ENCODE measurements at places on chromosomes 2 and 18.

GRCh38 chr18:57754577-57755338 is 48.4 kb downstream of the ATP8B1 start:
- DNase-seq: no peak

GRCh38 chr2:236078297-236079255 is 89.6 kb downstream of the GBX2 start:
- no peak for DNase-seq

DNA sequence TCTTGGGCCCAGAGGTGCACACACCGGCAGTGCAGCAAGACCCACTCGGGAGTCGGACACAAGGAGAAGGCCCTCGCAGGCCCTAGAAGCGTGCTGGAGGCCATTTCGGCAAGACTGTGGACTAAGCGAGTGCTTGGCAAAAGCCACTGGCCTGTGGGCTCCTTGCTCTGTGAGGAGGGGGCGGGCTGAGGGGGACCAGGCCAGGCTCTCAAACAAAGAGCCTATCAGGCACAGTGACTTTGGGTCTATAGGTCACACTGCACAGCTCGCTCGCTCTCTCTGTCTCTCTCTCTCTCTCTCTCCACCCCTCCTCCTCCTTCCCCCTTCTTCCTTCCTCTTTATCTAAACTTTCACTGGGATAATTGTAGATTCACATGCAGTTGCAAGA is 23.6 kb upstream of the ZCCHC2 start:
- DNase-seq: no peak

DNA sequence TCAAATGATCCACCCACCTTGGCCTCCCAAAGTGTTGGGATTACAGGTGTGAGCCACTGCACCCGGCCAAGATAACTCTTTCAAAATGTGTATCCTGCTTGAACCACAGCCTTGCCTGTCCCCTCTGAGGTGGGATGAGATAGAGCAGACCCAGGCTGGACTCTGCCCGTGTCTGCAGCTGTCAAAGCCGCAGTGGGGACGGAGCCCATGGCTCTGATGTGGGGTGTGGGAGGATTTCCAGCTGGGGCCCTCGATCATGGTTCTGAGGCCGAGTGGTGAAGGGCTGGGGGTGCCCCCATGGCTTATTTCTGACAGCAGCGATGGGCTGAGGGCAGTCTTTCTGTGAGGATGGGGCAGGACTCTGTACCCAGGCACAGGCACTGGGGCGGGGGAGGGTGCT is 104.5 kb downstream of the DGKD start:
- no peak for DNase-seq

DNA sequence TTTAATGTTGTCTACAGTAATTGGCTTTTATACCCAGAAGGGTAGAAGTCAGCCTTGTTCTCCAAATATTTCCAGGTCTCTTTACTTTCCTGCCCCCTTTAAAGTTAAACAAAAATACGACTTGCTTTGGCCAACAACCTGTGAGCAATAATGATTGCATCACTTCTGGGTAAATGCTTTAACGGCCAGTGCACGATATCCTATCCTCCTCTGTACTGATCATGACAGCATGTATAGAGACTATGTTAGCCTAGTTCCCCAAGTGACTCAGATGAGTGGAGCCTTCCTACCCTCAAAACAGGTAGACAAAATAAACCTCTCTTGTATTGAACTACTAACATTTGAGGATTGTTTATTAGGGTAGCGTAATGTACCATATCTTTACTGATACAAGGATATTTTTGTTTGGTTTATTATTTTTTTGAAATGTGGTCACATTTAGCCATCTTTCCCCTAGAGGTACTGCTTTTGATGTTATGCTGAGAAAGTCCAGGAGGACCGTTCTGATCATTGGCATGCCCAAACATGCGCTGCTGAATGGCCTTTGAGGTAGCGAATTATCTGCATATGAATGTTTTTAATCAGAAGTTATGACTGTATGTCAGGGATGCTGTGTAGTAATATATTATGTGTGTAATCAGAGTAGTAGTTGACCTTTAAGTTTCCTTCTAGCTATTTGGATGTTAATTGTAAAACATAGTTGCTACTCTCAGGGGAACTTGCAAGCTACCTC is 262.6 kb upstream of the DCC start:
- no peak for DNase-seq

DNA sequence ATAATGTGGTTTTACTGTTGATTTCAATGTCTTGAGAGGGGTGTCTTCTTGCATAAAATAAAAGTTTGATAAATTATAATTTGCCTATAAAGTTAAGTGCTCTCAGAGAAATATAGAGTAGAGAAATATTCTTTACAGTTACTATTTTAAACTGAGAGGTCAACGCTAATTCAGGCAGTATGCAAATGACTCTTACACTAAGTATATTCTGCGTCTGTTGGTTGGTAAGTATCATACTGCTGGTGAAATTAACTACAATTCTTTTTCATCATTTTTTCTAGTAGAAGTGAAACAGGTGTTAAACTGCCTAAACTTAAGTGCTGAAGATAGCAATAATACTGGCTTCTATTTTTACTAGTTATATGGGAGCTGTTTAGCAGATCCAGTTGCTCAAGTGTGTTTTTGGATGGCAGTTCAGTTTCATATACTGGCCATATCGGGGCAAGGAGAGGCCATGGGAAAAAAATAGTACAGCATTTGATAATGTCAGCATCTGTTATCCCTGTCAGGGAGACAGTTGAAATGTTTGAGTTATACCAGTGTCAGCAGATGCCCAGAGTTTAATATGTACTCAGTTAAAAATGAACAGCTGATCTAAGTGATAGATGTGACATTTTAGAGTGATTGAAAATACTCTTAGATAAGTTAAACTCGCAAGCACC is 86.2 kb downstream of the MIB1 start:
- no peak for DNase-seq

GRCh38 chr18:34943587-34943986 is 97.6 kb upstream of the MAPRE2 start:
- no peak for DNase-seq

DNA sequence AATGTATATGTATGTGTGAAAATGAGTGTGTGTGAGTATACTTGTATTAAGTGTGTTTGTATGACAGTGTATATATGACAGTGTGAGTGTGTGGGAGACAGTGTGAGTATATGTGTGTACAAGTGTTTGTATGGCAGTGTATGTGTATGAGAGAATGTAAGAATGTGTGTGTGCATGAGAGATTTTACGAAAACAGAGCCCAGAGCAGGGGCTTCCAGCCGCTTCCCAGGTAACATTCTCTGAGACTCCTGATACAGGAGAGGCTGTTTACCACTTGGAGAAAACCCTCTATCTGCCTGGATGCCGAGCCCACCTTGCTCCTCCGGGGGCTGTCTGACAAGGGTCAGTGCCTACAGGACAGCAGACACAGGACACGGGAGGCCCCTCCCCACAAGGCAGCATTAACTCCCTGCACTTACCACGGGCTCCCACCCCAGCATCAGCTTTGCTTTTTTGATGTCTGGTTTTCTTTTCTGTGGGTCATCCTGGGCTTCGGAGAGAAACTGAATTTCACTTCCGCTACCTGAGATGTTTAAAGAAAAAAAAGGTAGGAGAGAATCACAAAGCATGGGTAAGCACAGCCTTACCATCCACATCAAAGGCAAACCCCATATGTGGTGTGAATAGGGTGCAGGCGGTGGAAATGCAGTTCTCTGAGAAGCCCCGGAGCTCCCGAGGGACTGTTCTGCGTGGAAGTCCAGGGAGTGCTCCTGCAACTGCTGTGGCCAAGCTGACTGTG is 97.6 kb downstream of the UXS1 start:
- no peak for DNase-seq

DNA sequence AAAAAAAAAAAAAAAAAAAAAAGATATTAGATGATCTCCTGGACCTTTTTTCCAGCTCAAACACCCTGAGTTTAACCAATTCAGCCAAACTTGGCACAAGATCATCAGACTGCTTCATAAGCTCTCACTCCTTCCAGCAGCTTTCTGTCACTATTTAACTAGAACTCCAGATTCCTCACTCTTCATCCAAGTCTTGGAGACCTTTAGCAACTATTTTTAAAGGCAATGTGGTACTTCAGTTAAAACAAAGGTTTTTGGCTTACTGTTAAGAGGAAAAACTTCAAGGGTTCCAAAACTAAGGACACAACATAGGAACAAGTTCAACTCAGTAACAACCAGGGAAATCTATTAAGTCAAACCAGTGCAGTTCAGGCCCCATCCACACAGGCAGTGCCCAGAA is 23.2 kb downstream of the LAMA1 start:
- no peak for DNase-seq

DNA sequence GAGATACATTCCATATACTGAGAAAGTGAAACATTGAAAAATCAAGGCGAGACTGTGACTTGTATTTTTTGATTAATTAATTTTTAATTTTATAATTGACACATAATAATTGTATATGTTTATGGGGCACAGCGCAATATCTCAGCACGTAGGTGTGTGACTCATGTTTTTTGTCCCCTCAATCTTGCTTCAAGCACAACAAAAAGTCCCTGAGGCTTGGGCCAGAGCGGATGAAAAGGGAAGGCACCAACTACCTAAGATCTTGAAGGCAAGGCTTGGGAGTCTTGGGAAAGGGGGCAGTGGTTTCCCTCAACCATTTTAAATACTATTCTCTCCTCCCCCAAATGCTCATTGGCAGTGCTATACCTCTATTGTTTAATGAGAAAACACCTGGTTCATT is 9.9 kb downstream of the SGPP2 start:
- DNase-seq: no peak

GRCh38 chr2:176597916-176598315 is 328.7 kb downstream of the MTX2 start:
- no peak for DNase-seq

- no peak for DNase-seq
Measured at GRCh38 chr2:187051350-187051749, 202.4 kb upstream of the ZSWIM2 start.

GRCh38 chr2:126115975-126116374 is 540.0 kb upstream of the GYPC start:
- no peak for DNase-seq

- DNase-seq: no peak
Measured at GRCh38 chr18:48569915-48570264, 31.1 kb downstream of the CTIF start.

GRCh38 chr2:47225061-47225783 is 70.1 kb upstream of the STPG4 start:
- DNase-seq: peak; percentile 71

- DNase-seq: no peak
Measured at GRCh38 chr18:75321431-75321830, 106.1 kb downstream of the SMIM21 start.

DNA sequence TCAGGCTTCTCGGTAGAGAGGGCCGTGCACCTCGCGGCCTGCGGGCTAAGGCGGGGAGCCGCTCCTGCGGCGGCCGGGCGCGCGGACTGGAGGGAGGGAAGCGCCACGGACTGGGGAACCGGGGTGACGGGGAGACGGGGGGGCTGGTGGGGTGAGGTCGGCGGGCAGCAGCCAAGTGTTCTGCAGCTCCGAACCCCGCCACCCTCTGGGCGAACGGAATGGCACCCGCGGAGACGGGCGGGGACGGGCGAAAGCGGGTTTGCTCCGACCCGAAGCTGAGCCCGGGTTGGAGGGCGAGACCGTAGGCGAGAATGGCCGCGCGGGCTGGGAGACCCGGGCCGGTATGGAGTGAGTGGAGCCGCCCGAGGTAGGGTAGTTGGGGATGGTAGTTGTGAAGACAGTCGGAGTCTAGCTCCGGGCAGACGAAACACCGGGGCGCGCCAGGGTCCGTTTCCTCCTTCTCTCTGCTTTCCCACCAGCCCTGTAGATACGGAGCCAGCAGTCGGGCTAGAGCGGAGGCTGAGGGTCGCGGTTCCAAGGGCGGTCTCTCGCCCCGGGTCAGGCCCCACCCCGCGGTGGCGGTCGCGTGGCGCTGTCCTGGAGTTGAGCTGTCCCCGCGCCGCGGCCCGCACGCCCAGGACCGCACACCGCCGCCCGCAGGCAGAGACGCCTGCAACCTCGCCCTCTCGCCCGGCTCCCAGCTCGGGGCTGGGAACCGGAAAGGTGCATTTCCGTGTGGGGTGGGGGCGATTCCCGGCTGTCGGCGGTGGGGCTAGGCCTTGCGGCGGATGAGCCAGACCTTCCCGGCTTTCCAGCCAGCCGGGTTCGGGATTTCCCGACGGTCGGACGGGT is 160.3 kb upstream of the SIX2 start:
- DNase-seq: no peak

DNA sequence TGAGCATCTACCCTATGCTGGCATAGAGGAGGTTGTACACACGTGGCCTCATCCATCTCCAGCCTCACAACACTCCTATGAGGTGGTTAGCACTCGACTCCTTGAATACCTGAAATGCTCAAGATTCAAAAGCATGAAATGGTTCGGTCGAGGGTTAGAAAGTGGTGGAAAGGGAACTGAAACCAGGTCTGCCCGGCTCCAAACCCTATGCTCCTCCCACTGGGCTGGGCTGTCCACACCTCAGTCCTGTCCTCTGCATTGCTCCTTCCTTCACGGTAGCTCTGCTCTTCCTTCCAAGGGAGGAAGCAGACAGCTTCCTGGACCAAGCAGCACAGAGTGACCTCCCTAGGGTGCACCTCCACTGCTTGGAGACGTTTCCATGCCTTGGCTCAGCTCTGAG is 565.2 kb upstream of the ID2 start:
- no peak for DNase-seq

DNA sequence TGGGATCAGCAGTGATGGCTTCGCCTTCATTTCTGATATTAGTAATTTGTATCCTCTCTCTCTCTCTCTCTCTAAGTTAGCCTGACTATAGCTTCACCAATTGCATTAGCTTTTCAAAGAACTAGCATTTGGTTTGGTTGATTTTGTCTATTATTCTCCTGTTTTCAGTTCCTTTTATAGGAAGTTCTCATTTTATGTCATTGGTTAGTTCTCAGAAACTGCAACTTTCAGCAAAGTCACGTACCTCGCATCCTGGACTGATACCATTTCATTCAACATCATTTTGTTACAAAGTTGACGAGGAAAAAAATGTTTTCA is 450.8 kb downstream of the EIPR1 start:
- DNase-seq: no peak

GRCh38 chr2:26519396-26520147 is 41.6 kb upstream of the OTOF start:
- no peak for DNase-seq

GRCh38 chr2:130316596-130316995 is 26.1 kb upstream of the IMP4 start:
- DNase-seq: no peak

- DNase-seq: no peak
Measured at GRCh38 chr18:28068207-28068606, 108.7 kb downstream of the CDH2 start.

DNA sequence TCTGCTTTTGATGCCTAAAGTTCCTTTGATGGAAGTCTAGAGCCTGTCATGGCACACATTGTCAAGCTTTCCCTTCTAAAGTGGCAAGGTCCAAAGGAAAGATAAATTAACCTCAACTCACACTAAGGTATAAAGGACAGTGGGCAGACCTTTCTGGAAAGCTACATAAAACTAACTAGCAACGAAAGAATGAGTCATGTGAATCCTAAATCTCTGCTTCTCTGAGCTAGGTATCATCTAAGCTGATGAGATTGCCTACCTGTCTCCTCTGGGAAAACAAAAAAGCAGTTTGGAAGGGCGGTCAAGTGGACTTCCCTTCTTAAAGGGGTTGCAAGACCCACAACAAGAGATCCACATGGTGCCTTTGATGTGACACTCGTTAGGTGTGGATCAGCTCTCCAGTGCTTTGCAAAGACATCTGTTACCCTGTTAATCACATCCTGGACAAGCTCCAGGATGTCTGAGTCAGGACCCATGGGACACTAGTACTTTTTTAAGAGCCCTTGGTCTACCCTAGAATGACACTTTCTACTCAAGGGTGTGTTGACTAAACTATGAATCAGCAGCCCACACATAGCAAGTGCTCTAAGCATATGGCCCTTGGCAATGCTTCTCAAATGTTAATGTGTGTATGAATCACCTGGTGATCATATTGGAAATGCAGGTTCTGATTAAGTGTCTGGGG is 173.5 kb downstream of the ALK start:
- peak; percentile 65 for DNase-seq
